ENCODE measurements at places on chromosomes 12 and 14.

DNA sequence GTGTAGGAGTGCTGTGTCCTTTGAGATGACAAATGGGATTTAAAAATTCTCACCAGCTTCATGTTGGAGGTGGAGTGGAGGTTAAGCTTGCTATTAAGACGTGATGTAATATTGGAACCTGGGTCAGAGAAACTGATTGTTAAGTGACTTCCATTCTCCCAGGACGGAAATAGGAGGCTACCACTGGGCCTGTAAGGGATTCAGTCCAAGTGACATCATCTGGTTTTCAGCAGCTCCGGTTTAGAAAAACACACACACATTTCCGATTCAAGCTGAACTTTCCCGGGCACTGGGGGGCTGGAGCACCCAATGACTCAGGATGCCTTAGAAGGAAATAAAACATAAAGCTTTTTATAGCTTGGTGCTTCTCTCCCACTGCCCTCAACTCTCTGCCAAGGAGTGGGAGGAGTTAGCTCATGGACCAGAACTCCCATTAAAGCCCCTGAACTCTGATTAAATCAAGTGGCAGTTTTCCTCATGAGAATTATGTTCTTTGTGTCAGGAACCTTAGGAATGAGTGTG lies 12.4 kb downstream of the CALM1 start:
- H3K27me3 ChIP-seq = no peaks in the 10 kb centered on the region
- H3K36me3 ChIP-seq = peaks cover 32% of the 10 kb centered on the region
- no peak overlapping the region for H3K27ac ChIP-seq
- no peak for DNase-seq

- DNase-seq = no peak
- no peaks in the 10 kb centered on the region for H3K27me3 ChIP-seq
- no peak overlapping the region for H3K4me3 ChIP-seq
- H3K4me1 ChIP-seq = no peaks in the 10 kb centered on the region
- no peaks in the 10 kb centered on the region for H3K36me3 ChIP-seq
These were observed 519.8 kb upstream of the FLRT2 start for GRCh38 chr14:85010186-85010585.

- H3K36me3 ChIP-seq = no peaks in the 10 kb centered on the region
- no peak overlapping the region for H3K27ac ChIP-seq
- H3K27me3 ChIP-seq = no peaks in the 10 kb centered on the region
- H3K4me3 ChIP-seq = no peak overlapping the region
- no peaks in the 10 kb centered on the region for H3K4me1 ChIP-seq
- no peak for DNase-seq
These were observed 103.3 kb downstream of the AEBP2 start for GRCh38 chr12:19542606-19543005.

GRCh38 chr12:66959276-66959675 lies 280.4 kb upstream of the GRIP1 start:
- H3K4me1 ChIP-seq = no peaks in the 10 kb centered on the region
- H3K36me3 ChIP-seq = no peaks in the 10 kb centered on the region
- no peak for DNase-seq
- H3K4me3 ChIP-seq = no peak overlapping the region
- H3K27ac ChIP-seq = no peak overlapping the region

GRCh38 chr12:101857043-101857558 lies 20.3 kb upstream of the DRAM1 start:
- no peak overlapping the region for H3K4me3 ChIP-seq
- no peaks in the 10 kb centered on the region for H3K27me3 ChIP-seq
- H3K27ac ChIP-seq = no peak overlapping the region
- peaks cover 32% of the 10 kb centered on the region for H3K4me1 ChIP-seq

DNA sequence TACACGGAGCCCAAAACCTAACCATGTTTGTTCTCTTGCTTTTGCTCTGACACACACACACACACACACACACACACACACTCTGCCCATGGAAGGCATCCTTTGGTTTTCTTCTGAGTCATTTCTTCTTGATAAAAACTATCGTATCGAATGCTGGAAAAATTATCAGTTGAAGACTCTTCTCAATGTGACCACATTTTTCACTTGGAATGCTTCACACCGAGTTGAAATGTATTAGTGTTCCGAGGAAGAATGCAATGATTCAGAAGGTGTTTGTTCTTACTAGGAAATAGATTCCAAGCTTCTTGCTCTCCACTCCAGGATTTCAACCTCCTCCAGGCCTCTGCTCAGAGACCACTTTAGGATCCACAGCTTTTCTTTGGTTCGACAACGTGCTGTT lies 226.3 kb downstream of the MON2 start:
- no peak for DNase-seq
- no peak overlapping the region for H3K4me3 ChIP-seq
- peaks cover 1% of the 10 kb centered on the region for H3K4me1 ChIP-seq
- H3K27ac ChIP-seq = no peak overlapping the region
- no peaks in the 10 kb centered on the region for H3K36me3 ChIP-seq
- H3K27me3 ChIP-seq = peaks cover 11% of the 10 kb centered on the region

DNA sequence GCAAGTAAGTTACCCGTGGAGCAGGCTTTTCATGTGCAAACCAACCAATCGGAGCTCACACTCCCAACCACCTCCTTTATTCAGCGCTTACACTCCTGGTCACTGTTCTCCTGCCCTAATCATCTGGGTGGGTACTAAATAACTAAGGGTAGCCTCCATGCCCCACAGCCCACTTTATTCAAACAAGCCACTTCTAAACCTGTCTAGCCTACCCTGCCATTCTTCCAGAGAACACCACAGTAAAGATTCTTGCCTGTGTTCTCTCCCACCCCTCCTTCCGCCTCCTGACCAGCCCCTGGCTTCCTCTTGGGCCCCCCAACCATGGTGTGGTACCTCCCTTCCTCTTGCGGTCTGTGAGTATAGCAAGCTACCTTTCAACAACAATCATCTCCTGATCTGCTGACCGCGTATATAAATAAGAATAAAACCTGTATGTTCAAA lies 581.9 kb downstream of the VRK1 start:
- H3K4me3 ChIP-seq = peak overlapping the region; percentile 59
- H3K4me1 ChIP-seq = peaks cover 65% of the 10 kb centered on the region
- H3K27me3 ChIP-seq = no peaks in the 10 kb centered on the region
- peak overlapping the region; percentile 91 for H3K27ac ChIP-seq

GRCh38 chr14:52366796-52367315 lies 52.7 kb downstream of the PTGER2 start:
- H3K4me1 ChIP-seq = peaks cover 5% of the 10 kb centered on the region
- DNase-seq = no peak
- H3K36me3 ChIP-seq = no peaks in the 10 kb centered on the region
- no peaks in the 10 kb centered on the region for H3K27me3 ChIP-seq
- H3K27ac ChIP-seq = no peak overlapping the region
- H3K4me3 ChIP-seq = no peak overlapping the region
